ENCODE measurements at places on chromosomes 3 and 15. TPM values are rescaled to one million over a fixed set of nuclear protein-coding genes. Genes with fewer than 3 reads are reported as not detected.

RYR3 gene
- total RNA-seq, result 4.3 TPM

SYNM gene
- total RNA-seq, result 11.1 TPM

EFHB gene
- 22.0 TPM for total RNA-seq

LRRC28 gene
- total RNA-seq, result 100.0 TPM

C15orf39 gene
- 167 TPM for total RNA-seq

MKRN3 gene
- 7.8 TPM for total RNA-seq

MEX3B gene
- 82.1 TPM for total RNA-seq

IRAK2 gene
- 3.8 TPM for total RNA-seq

GMNC gene
- 2.3 TPM for total RNA-seq

TRANK1 gene
- 11.0 TPM for total RNA-seq

HGD gene
- total RNA-seq, result 1.2 TPM

TRIM42 gene
- 12.5 TPM for total RNA-seq

SLC38A3 gene
- 4.3 TPM for total RNA-seq

P3H2 gene
- total RNA-seq, result 7.2 TPM

FBXO40 gene
- total RNA-seq, result 0.31 TPM

UMPS gene
- total RNA-seq, result 26.8 TPM

ADAMTS9 gene
- 5.1 TPM for total RNA-seq

TF gene
- total RNA-seq, result 60.2 TPM

MEIS2 gene
- total RNA-seq, result 15.7 TPM

CCR3 gene
- total RNA-seq, result not detected

SCN5A gene
- total RNA-seq, result 0.63 TPM

WDR76 gene
- 7.9 TPM for total RNA-seq

ROPN1 gene
- 139 TPM for total RNA-seq

INKA1 gene
- 5.1 TPM for total RNA-seq

SST gene
- not detected for total RNA-seq

MYRIP gene
- 5.8 TPM for total RNA-seq

CELSR3 gene
- total RNA-seq, result 17.5 TPM

TMEM115 gene
- total RNA-seq, result 72.4 TPM

GOLGA6D gene
- 29.8 TPM for total RNA-seq

IL5RA gene
- 0.43 TPM for total RNA-seq

DPPA4 gene
- 14.6 TPM for total RNA-seq

COPS2 gene
- total RNA-seq, result 65.0 TPM

KLHL40 gene
- total RNA-seq, result 0.62 TPM

SLC27A2 gene
- total RNA-seq, result 2.5 TPM

ADGRG7 gene
- total RNA-seq, result 0.16 TPM

SEMA3G gene
- 1.7 TPM for total RNA-seq

CLEC3B gene
- 88.8 TPM for total RNA-seq

NEIL1 gene
- 30.2 TPM for total RNA-seq

GOLGA6L7 gene
- 13.6 TPM for total RNA-seq

BMF gene
- total RNA-seq, result 6.9 TPM

SMCO1 gene
- total RNA-seq, result 0.24 TPM

RGMA gene
- 120 TPM for total RNA-seq

SAXO2 gene
- total RNA-seq, result 28.0 TPM

CHST2 gene
- total RNA-seq, result 7.5 TPM

SPTSSB gene
- total RNA-seq, result not detected

ARHGEF26 gene
- total RNA-seq, result 24.8 TPM

DGKG gene
- 1.1 TPM for total RNA-seq

IQCF5 gene
- 114 TPM for total RNA-seq

IFRD2 gene
- total RNA-seq, result 55.3 TPM

FEZF2 gene
- total RNA-seq, result not detected

MYL3 gene
- total RNA-seq, result 3.0 TPM

CCDC13 gene
- total RNA-seq, result 12.5 TPM

Data from testis (tissue), 5 donors.